ENCODE measurements at places on chromosomes 1 and 21.

GRCh38 chr1:8144323-8144722, 118.2 kb upstream of the ERRFI1 start:
- DNase-seq = no peak

- DNase-seq = no peak
Observed at GRCh38 chr1:149848340-149849110, 50.8 kb upstream of the BOLA1 start.

GRCh38 chr1:165949335-165950130, 122.1 kb downstream of the UCK2 start:
- DNase-seq = no peak

DNA sequence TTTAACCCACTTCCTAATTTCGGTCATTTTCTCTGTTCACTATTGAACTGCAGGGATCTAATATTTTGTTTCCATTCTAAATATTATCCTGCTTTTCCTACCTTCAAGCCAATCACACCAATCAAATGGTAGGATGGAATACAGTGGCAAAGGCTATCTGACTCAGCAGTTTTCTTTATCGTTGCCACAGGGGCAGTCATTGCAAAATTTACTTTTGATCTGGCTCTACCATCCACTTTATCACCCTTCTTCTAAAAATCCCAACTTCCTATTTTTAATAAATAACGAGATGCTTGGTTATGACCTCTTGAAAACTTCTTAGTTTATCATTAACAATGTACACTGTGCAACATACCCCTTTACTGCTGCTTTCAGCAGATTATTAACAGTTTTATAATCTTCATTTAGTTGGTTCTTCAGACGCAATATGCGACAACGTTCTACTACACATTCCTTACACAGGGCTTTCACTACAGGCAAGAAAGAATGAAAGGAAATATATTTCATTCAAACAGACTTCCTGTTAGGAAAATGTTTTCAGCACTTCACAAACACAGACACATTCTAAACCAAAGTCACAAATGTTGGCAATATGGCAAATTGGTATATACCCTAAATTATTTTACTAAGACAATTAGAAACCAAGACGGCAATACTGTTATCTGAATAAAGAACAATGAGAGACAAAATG, 52.3 kb upstream of the RAP1GAP start:
- no peak for DNase-seq

DNA sequence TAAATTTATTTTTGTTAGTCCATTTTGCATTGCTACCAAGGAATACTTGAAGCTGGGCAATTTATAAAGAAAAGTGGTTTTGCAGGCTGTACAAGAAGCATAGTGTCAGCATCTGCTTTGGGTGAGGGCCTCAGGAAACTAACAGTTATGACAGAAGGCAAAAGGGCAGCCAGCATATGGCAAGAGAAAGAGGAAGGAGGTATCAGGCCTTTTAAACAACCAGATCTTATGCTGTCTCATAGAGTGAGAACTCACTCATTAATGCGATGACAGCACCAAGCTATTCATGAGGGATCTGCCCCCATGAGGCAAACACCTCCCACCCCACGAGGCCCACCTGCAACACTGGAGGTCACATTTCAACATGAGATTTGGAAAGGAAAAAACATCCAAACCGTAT, 898.4 kb downstream of the KCNT2 start:
- DNase-seq = no peak

DNA sequence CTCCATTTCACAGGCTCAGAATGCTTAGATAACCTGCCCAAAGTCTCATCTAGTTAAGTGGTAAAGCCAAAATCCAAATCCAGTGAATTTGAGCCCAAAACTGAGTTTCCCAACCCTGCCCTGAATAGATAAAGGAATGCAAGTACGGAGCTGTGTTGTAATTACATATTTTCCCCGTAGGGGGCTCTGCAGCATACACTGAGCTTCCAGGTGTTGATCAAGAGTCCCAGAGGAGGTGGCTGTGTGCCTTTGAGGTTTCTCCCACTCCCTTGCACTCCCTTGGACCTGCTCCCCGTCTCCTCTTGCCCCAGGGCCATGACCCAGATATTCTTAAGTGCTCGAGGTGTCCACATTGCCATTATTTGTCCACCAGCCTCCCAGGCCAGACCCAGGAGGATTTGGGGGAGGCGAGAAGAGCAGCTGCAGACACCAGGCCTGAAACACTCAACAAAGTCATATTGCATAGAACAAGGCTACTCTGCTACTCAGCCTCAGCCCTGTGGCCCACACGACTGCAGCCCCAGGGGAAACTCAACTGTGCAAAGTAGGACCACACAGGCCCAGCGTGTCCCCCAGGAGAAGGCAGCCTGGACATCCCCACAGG, 18.4 kb upstream of the LY9 start:
- DNase-seq = peak; percentile 22

GRCh38 chr1:75265792-75266191, 131.6 kb downstream of the LHX8 start:
- DNase-seq = no peak

- DNase-seq = no peak
Observed at GRCh38 chr1:8077120-8077573, 51.0 kb upstream of the ERRFI1 start.

- DNase-seq = no peak
Observed at GRCh38 chr1:156532374-156532773, 31.8 kb upstream of the MEF2D start.

DNA sequence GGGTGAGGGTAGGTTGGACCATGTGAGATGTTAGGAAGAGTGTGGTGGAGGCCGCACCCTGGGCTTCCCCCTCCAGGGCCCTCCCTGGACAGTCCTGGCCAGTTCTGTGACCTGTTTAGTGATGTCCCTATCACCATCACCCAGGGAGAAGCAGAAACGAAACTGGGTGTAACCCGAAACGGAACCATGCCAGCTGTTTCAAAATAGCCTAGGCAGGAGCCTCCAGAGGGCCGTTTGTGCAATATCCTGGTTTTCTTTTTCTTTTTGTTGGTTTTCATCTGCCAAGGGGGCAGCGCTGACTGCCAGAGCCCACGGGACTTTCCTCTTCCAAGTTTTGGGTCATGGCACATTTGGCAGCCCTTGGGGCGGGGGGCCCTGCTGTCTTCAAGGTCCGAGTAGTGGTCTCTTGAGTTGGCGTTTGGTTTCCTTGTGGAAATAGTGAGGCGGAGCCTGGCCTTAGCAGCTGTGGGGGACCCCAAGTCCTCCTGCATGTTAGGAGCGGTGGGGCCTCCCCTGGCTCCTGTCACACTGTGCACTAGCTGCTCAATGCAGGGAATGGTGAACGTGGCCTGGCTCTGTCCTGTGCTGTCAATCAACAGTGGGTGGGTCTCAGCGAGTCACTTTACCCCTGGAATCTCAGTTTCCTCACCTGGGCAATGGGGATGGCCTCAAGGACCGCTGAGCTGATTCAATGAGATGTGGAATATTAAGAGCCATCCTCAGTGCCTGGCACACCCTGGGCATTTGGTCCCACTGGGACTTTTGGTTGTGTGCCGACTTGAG, 90.7 kb downstream of the ARHGEF10L start:
- DNase-seq = peak; percentile 71

DNA sequence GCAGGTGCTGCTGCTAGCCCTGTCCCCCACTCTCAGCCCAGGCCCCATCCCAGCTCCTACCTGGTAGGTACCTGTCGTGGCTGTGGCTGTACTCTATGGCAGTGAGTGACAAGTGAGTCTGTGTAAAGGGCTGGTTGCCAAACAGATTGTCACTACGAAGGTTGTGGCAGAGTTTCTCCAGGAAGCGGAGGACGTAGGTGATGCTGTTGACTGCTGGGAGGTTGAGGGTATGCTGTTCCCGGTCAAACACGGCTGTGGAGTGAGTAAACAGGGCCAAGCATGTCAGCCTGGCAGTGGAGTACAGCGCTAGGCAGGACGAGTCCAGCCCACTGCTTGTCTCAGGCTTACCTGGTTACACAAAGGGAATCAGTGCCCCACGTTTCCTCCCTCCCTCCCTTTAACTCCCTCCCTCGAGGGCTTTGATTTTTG, 24.8 kb upstream of the SLFNL1 start:
- no peak for DNase-seq

DNA sequence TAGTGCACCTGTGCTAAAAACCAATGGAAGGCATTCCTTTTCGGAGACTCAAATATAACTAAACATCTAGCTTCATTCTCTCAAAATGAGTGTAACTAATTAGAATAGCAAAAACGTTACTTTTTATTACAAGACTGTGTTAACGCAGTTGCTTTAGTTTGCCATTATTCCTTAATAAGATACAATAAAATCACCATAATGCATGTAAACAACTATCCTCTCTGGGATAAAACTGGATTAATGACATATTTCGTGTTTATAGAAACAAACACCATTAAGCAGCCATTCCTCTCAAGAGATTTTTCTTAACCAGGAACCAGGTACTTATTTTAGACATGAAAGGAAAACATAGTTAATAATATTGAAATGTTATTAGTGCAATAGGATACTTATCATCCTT, 512.8 kb upstream of the B3GALT2 start:
- no peak for DNase-seq

GRCh38 chr1:185412385-185413087, 95.5 kb upstream of the IVNS1ABP start:
- no peak for DNase-seq

GRCh38 chr21:25453524-25453923, 153.8 kb downstream of the MRPL39 start:
- DNase-seq = no peak

DNA sequence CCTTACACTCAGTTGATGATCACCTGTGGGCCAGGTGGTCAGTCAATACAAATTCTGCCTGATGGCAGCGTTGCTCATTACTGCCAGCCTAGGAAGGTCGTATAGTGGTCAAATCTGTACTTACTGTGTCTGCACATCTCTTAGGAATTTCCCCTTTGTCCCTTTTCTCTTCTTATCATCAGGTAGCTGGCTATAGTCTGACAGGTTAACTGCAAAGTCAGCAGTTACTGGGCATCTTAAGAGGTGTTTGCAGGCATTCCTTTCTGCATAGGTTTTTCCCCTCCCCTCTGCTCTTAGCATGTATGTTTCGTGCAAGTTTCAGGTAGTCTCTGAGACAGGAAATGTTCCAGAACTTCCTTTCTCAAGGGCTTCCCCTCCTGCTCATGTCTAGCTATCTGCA, 298.7 kb downstream of the LRRIQ3 start:
- DNase-seq = no peak

- DNase-seq = no peak
Observed at GRCh38 chr1:89755591-89755990, 65.2 kb upstream of the LRRC8D start.

GRCh38 chr1:29664711-29665110, 428.4 kb downstream of the PTPRU start:
- DNase-seq = no peak

DNA sequence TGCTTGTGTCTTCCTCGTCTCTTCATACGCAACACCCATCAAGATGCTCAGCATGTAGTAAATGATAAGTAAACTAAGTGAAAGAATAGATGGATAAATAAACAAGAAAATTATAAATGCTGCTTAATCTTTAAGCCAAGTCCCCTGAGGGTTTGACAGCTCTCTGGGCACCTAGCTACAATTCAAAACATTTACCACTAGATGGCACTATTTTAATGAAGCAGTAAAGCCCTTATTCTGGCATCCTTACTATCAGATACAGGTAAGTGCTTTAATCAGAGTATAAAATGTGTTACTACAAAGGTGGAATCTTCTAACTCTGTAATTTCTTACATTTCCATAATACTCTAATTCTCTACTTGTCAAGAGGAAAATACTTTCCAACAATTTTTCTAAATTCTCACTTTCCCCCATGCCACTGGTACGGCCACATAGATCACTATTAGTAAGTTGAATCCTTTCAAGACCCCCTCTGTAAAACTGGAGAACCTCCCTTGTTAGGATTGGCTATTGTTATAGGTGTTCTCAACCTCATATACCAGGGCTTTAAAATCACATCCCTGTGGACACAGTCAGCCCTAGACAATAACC, 137.8 kb downstream of the BARHL2 start:
- DNase-seq = no peak

DNA sequence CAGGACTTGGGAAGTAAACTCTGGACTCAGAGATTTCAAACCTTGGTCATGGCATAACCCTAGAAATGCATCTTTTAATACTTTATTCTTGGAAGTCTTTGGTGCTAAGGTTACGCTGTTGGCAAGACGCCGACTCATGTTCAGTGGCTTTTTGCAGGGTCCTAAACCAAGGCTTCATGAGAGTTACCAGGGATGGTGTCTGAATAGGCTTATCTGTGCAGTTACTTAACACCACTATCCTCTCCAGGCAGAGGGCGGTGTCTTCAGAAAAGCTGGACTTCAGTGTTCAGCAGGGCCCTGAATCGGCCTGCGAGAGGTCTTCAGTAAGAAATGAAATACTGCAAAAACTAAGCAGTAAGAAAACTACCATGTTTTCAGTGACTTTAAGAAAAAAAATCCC, 58.3 kb downstream of the SIM2 start:
- DNase-seq = no peak

DNA sequence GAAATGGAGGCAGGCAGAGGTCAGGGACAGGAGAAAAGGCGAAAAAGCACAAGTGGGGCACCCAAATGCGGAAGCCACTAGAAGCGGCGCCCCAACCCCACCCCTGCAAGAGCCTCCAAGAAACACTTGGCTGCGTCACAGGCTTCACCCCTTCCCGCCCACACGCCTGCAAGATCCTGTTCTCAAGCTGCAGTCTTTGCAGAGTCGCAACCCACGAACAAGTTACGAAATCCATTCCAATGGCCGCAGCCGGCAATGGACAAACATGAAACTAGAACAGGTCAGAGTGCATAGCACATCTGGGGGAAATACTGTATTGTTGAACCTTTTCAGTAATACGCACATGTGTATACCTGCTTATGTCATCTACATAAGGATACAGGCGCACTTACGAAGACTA, 103.6 kb downstream of the PSMG1 start:
- DNase-seq = no peak

DNA sequence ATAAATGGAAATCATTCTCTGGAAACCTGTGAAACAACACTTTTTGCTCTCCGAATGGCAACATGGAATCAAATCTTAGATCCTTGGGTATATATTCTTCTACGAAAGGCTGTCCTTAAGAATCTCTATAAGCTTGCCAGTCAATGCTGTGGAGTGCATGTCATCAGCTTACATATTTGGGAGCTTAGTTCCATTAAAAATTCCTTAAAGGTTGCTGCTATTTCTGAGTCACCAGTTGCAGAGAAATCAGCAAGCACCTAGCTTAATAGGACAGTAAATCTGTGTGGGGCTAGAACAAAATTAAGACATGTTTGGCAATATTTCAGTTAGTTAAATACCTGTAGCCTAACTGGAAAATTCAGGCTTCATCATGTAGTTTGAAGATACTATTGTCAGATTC, 45.7 kb downstream of the PTGFR start:
- DNase-seq = no peak

- DNase-seq = no peak
Observed at GRCh38 chr21:16585896-16586295, 856.1 kb downstream of the USP25 start.

Data from CD4-positive, alpha-beta T cell (primary cell).